PC-3 (cell line): ENCODE measurements at places on chromosomes 12 and 14.

DNA sequence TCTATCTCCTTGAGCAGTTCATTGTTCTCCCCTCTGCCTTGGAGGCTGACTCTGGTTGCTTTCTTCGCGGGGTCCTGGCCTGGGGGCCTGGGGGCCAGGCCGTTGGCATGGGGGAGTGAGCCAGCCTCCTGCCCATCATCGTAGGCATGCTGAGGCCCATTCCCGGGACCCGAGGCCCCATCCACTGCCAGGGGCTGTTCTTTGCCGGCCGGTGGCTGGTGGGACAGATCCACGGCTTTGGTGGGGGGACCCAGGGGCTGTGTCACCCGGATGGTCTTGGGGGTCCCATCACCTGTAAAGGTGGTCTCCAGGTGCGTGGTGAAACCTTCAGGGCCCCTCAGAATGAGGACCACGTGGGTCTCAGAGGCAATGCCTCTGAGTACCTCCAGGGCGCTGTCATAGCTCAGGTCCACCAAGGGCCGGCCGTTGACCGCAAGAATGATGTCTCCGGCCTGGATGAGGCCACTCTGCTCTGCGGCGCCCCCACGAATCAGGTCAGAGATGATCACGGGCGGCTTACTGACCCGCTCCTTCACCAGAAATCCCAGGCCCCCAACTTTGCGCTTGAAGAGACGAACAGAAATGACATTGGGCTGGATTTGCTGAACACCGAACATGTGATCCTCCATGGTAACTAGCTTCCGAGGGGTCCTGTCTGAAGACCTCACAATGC, 30.8 kb downstream of the NOS1 start:
- no peak for DNase-seq

GRCh38 chr12:93415723-93416464, 25.9 kb downstream of the UBE2N start:
- no peak for DNase-seq

DNA sequence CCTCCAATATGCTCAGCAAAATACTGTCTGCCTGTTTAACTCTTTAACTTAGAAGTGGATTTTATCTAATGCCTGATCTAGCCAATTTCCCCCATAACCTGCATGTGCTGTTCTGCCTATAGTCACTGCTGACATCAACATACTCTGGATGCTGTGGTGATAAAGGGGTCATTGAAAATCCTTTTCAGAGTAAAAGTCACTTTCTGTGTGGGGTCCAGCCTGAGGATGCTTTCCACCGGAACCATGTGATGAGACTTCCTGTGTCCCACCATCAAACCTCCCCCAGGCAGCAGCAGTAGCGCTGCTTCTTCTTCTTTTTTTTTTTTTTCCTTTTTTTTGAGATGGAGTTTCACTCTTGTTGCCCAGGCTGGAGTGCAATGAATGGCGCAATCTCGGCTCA, 607.0 kb downstream of the BCL11B start:
- DNase-seq = no peak

GRCh38 chr14:34060651-34060999, 109.8 kb upstream of the EGLN3 start:
- DNase-seq = no peak

DNA sequence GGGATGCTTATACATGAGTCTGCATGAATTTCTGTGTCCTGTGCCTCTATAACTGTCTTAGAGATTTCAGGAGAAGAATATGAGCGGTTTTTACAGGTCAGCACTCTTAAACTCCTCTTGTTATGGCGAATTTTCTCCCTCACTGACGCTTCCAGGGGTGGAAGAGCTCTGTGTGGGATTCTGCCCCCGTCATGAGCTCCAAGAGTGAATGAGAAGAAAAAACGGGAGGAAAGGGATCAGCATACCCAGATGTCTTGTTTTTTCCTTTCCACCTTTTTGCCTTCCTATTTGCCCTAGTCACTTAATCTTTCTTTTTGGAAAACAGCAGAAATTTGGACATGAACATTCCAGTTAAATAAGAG, 651 bp downstream of the PFKM start:
- DNase-seq = no peak

GRCh38 chr12:71193041-71193440, 35.2 kb upstream of the TSPAN8 start:
- no peak for DNase-seq

DNA sequence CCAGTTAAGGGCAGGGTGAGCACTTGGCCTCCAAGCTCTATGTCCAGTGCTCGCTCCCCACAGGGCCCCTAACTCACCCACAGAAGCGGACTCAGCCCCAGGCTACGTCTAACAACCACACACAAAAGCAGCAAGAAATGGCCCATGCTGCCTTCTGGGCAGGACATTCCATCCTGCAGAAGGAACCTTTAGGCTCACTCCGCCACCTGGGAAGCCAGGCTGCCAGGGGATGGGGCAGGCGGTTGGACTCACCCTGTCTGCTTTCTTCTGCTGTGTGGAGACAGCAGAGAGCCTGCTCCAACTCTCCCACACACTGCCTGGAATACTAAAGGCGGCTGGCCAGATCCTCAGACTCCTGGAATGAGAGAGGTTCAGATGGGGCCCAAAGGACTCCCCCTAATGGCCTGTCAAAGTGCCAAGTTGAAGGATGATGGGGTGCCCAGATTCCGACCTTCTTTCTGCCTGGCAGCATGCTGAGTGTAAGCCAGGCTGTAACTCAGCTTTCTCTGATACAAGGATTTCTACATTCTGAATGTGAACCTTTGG, 27.7 kb upstream of the BLTP3B start:
- no peak for DNase-seq

DNA sequence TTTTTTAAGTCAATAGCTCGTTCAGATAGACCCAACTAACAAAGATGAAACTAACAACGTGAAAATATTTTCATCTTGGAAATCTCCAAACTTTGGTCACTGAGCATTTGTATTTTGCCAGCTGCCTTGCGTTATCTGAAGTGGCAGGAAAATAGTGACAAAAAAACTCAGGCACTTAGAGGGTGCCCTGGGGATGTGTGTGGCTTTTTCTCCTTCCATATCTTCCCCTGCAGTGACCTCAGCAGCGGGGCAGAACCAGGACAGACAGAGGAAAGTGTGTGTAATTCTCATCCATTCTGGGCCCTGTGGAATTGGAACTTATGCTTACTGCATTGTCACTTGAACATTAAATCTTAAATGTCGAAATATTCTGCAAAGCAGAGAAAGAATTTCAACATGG, 152.0 kb downstream of the BCAT1 start:
- DNase-seq = no peak

GRCh38 chr12:89346741-89347324, 5.5 kb downstream of the DUSP6 start:
- DNase-seq = peak; percentile 56

DNA sequence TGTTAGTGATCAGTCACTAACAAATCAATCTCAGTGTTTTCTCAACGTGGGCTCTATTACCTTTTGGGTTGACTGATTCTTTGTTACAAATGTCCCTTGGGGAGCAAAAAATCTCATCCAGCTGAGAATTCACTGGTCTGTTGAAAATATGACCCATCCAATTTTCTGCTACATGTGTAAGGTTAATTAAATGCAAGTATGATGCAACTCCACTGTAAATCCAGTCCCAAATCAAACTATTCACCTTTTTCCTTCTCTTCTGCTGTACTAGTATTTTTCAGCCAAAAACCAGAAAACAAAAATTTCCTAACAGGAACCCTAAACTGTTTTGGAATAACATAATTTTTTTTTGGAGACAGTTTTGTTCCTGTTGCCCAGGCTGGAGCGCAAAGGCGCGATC, 2.2 kb downstream of the ERH start:
- no peak for DNase-seq

DNA sequence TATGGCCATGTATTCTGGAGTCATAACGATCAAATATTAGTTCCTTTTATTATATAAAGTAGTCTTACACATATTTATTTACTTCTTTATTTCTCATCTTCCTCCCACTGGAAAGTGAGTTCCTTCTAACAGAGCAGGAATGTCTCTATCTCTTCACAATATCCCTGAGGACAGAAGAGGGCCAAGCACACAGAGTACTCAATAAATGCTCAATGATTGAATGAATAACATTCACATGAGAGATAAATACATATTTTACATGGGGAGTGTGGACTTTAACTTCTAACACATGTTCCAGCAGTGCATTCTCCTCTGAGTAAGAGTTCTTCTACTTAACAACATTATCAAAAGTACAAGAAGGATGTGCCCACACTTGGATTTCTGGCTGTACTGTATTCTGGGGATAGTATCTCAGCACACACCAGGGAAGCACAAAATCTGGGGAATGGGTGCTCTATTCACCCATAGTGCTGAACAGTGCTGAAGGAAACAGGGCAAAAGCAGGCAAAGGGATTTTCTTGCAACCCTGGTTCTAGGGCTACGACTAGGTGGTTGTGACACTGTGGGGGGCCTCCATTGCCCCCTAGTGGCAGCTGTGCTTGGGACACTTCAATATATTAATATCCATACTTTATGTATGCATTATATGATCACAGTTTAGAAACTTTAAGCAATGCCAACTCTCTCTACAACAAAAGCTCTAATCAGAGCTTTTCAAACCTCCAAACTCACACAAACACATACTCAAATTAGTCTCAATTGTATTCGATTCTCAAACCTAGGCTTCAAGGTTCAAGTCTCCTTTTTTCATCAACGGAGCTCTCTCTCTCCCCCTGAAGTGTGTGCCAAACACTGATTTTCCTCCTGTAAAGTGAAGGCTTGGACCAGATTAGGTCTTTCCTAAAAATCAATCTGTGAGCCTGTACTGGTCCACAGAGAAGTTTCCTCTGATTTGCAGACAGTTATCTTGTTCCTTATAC, 115.5 kb downstream of the SLC2A13 start:
- peak; percentile 61 for DNase-seq

DNA sequence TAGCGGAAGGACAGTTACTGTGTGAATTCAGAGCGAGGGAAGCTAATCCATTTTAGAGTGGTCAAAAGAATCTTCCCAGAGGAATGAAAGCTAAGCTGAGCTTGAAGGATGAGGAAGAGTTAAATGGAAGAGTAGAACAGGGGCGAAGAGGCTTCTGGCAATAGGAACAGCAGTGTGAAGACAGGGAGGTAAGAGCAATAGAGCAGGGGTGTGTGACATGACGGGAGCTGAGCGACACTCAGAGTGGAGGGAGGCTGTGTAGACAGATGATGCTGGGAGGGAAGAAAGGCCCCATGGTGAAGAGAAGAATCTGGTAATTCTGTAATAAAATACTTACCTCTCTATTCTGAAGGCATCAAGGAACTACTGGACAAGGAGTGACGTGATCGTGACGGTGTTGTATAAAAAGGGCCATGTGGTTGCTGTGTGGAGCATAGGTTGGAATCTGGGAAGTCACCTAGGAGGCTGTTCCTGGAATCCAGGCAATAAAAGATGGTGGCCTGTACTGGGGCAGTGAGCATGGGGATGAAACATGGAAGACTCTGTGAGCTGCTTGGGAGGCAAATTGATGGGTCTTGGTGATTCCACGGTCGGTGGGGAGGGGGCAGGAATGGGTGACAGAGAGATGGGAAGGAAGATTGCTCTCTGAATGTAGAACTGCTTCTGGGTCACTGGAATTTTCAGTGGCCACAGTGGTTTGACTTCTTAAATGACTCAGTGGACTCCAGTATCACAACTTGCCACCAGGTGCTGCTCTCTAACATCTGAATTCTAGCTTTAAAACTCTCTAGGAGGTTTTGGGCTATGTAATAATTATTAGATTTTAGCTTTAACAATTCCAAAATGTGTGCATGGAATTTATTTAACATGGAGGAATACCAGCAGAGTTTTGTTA, 164.1 kb downstream of the ATP23 start:
- peak; percentile 9 for DNase-seq

GRCh38 chr12:109717390-109718357, 4.0 kb downstream of the FAM222A start:
- no peak for DNase-seq

- DNase-seq = no peak
These were observed 40.2 kb downstream of the GRIP1 start for GRCh38 chr12:66638666-66639065.

DNA sequence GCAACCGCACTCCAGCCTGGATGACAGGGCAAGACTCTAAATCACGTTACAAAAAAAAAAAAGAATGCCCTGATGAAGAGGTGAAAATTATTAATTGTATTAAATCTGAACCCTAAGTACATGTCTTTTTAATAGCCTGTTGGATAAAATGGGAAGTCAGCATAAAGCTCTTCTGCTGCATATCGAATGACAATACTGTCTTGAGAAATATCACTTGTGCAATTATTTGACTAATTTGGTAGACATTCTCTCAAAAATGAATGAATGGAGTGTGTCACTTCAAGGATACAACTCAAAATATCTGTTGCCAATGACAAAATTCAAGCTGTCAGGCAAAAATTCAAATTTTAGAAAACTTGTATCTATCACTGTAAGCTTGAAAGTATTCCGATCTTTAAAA, 38.9 kb downstream of the DNAI7 start:
- no peak for DNase-seq

- no peak for DNase-seq
These were observed 162.8 kb upstream of the RMST start for GRCh38 chr12:97299847-97300246.

- no peak for DNase-seq
These were observed 118.0 kb downstream of the GCH1 start for GRCh38 chr14:54784657-54785056.

- DNase-seq = no peak
These were observed 349.1 kb upstream of the USP15 start for GRCh38 chr12:61911113-61911512.

DNA sequence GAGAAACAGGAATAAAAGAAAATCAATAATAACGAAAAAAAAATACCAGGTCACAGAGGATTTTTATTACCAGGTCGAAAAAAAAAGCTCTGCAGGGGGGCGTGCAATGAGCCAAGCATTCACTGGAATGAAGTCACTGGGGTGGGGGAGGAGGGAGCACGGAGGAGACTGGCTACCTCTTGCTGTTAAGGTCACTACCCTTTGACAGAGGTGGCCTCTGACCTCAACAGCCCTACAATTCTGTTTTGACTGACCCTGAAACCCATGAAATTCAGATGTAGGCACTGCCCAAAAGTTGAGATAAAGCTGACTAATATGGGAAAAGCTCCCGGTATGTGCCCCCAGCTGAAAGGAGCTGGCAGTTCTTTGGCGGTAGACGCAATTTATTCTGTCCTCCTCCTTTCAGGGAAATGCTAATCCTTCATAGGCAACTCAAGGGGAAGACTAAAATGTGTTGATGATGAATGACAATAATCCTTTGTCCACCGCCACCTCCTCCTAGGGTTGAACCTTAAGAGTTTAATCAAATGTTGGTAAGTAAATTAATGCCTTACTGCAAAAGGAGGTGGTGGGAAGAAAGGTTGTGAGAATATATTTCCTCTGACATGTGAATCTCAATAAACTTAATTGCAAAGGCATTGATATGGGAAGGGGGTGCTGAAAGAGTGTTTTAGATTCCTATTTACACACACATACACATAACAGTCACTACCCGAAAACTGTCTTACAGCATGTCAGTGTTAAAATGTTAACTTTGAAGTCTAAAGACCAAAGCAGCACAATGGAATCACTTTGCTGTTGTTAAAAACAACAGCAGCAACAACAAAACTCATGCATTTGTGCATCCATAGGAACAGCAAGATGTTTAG, 6.3 kb upstream of the RIC8B start:
- no peak for DNase-seq

GRCh38 chr12:49336645-49337584, at the start of gene C1QL4:
Gene C1QL4 (minus strand): TSS chr12:49337188. CDS start chr12:49336477, 711 bp downstream.
- peak; percentile 86 for DNase-seq

GRCh38 chr14:25908277-25909044, 689.4 kb downstream of the NOVA1 start:
- DNase-seq = no peak

- no peak for DNase-seq
These were observed 72.0 kb upstream of the RESF1 start for GRCh38 chr12:31887109-31887811.

GRCh38 chr12:110310763-110311162, 29.7 kb downstream of the ATP2A2 start:
- no peak for DNase-seq

- no peak for DNase-seq
These were observed 748 bp upstream of the ACVRL1 start for GRCh38 chr12:51906430-51907082.
